ENCODE measurements at places on chromosomes 1 and 21.

- no peak for DNase-seq
Measured at GRCh38 chr1:24252185-24252780, 65.2 kb upstream of the IFNLR1 start.

DNA sequence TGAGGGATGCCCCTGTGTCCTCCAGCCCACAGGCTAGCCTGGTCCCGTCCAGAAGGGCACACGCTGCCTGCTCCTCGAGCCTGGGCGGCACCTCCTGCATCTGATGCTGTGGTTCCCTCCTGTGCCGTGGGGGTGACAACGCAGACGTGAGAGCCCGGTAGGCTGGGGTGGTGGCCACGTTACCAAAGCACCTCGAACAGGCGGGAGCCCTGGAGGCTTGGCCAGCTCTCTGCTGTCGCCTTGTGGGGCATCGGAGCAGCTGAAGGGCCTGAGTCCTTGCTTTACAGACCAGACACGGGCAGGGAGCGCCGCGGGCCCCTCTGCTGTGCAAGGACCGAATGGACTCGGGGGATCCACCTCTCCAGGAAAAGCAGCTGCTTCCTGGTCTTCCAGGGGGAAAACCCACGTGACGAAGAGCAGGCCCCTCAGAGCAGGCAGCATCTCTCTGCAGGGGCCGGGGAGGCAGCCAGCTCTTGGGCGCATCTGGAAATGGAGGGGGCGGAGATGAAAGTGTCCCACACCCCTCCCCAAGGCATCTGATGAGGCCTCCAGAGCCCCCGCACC, 133.3 kb downstream of the NPHP4 start:
- DNase-seq = no peak

GRCh38 chr1:203625628-203626019, 1.0 kb upstream of the ATP2B4 start:
- DNase-seq = no peak

- DNase-seq = peak; percentile 73
Measured at GRCh38 chr1:24964811-24965570, 34.9 kb upstream of the RUNX3 start.

DNA sequence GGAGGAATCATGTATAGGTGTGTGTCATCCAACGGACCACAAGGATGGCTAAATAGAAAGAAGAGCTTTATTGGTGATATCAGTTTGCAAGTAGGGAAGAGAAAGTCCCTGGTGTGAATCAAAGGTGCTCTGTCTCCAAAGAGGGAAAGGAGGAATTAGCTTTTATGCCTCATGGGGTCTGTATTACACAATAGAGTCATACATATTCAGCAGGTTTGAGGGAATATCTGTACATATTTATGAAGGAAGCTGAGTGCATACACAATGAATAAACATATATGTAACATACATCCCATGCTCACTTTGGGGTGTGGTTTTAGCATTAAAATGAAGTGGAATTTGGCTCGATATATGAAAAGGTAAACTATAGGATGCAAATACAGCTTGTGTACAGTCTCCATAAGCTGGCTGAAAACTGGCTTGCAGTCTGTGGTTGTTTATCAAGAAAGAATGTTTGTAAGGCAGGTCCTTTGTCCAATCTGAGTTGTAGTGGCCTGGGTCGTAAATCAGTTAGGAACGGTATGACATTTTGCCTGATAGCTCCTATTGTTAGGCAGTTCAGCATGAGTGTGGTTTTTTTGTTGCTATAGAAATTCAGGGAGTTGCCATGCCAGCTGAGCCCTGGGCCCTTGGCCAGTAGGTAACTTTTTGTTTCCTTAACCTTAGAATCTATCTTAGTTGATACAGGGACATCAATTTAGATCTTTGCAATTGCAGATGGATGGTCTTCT, 198.0 kb upstream of the ZP4 start:
- no peak for DNase-seq

DNA sequence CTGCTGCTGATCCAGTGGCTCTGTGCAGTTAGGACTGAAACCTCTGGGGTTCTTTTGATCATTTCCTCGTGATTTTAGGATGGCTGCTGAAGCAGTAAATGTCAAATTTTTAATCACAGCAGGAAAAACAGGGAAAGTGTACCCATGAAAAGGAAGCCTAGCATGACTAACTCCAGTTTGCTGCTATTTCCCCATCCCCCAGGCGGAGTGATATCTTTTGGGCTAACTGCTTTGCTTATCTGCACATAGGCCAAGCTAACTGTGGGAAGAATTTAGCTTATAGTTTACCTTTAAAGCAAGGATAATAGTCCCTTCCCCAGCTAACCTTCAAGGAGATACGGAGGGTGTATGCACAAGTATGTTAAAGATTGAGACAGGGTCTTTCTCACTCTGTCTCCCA, 149.8 kb upstream of the TNR start:
- no peak for DNase-seq

- no peak for DNase-seq
Measured at GRCh38 chr1:9875636-9876000, 34.5 kb downstream of the CTNNBIP1 start.

GRCh38 chr1:246460406-246460805, 46.7 kb downstream of the SMYD3 start:
- DNase-seq = no peak

DNA sequence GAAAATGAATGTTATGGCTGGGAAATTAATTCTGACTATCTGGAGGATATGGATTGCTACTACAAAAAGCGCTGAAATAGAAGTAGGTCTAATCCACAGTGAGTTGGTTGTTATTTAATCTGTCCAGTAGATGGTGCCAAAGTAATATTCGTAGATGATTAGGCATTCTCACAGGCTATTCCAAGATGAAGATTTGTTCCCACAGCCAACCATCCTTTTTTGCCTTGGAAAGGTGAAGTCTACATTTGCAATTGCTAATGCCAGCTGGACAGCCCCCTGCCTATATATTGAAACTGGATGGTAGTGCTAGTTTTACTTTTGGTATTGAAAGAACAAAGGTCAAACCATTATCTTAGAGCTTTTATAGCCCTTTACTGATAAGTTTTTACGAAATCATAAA, 43.8 kb downstream of the RBM11 start:
- no peak for DNase-seq

GRCh38 chr21:26097475-26097874, 73.1 kb downstream of the APP start:
- no peak for DNase-seq

- no peak for DNase-seq
Measured at GRCh38 chr1:229035054-229035747, 235.7 kb upstream of the RAB4A start.

- DNase-seq = no peak
Measured at GRCh38 chr1:116159177-116159576, 48.0 kb downstream of the MAB21L3 start.

DNA sequence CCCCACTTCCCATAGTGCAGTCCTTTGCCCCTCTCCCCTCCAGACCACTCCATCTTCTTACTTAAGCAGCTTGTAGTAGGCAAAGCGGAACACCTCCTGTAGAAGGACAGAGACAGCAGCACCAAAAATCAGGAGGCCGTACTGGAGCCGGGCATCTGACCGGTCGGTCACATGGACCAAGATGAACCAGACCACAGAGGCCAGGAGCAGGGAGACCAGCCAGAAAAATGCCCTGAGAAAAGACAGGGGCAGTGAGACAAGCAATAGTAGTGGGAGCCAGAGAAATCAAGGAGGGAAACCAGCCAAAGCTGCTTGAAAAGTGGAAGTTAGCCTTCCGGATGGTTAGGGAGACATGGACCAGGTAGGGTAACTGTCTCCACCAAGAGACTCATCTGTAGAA, 920 bp downstream of the APH1A start:
- no peak for DNase-seq

DNA sequence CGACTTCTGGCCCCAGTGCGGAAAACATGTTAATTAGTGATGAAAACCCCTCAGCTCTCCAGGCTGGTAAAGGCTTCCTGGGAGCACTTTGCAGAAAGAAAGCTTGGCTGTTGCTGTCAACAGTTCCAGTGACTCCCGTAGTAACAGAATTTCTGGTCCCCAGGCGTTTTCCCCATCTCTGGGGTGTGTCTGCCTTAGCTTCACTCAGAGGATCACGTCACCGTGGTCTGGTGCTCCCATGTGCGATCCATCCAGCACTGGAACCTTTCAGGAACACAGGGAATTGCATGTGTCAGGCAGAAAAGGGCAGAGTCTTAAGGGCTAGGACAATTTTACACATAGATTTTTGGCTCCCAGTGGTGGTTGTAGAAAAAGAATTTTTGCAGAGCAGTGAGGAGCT, 470.4 kb upstream of the USP24 start:
- DNase-seq = no peak

DNA sequence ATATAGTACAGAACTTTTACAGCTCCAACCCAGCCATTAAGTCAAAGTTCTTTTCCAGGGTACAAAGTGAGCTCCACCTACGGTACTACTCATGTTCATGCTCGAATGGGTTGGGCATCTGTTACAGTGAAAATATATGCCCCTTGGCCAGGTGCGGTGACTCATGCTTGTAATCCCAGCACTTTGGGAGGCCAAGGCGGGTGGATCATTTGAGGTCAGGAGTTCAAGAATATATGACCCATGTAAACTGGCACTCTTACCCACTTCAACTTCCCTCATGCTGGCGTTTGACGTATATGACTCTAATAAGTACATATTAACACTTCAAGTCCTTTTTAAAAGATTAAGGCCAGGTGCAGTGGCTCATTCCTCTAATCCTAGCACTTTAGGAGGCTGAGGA, 71.3 kb upstream of the PKN2 start:
- DNase-seq = no peak

GRCh38 chr1:34984793-34985608, at the start of gene TMEM35B:
TSS of gene TMEM35B (minus strand) at chr1:34985347. CDS start at chr1:34985305, 42 bp downstream.
- peak; percentile 58 for DNase-seq

DNA sequence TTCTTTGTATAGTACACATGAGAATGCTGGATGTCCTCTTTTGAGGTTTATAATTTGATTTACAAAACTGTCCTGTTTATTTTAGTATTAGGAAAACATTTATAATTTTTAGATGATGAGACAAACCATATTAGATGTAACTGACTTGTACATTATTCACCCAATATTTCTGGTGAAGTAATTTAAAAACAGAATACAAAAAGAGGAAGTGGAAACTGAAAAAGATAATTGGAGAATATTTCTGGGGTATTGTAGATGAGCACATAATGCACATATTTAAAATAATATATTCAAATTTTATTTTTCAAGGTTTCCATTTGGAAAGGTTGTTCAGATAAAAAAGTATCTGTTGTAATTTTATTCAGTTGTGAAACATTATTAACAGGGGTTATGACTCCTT, 40.7 kb downstream of the XPR1 start:
- DNase-seq = no peak

DNA sequence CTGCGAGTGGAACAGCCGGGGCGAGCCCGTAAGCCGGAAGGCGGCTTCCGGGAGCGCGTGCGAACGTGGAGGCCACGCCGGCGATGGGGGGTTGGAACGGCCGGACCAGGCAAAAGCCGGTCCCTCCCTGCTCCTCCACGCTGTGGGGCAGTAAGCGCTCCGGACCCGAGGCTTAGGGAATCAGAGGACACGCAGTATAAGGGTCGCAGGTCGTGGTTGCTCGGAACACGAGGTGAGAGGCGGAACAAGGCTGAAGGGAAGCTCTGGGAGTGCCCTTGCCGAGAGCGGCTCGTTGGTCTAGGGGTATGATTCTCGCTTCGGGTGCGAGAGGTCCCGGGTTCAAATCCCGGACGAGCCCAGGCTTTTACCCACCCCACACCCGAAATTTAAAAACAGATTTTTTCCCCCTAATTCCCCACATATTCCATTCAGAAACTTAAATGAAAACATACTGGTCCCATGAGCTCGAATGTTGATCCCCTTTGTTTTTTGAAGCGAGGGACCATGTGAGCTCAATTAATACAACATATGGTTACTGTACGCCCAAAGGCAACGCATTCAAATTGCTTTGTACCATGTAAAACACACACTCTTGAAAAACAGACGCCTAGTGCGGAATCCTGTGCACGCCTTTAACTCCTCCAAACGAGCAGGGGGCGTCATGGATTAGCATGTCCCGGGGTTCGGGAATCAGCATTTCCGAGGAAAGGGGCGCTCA, 7.2 kb upstream of the MPZL1 start:
- peak; percentile 89 for DNase-seq

DNA sequence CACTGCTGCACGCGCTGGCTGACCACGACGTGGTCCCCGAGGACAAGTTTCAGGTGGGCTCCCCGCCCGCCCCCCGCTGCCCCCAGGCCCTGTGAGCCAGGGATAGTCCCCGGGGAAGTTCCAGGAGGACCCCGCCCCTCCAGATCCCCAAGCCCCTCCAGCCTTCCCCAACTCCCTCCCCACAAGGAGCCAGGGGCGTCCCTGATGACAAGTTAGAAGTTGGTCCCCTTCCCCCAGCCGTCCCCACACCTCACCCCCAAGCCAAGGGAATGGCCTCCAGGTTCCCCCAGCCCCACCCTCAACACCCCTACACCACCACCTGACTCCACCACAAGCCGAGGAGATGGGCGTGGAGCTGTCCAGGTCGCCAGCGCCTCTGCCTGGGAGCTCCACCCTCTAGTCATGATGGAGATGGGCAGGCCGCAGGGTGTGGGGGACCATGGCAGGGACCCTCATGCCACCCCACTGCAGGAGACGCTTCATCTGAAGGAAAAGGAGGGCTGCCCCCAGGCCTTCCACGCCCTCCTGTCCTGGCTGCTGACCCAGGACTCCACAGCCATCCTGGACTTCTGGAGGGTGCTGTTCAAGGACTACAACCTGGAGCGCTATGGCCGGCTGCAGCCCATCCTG, 525 bp downstream of the AIRE start:
- DNase-seq = no peak

DNA sequence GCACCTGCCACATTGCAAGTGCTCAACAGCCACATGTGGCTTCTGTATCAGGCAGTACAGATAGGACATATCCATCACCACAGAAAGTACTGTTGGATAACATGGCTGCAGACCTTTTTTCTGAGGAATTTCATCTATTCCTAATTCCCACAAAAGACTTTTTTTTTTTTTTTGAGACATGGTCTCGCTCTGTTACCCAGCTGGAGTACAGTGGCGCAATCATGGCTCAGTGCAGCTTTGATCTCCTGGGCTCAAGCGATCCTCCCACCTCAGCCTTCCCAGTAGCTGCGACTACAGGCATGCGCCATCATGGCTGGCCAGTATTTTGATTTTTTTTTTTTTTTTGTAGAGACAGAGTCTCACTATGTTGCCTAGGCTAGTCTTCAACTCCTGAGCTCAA, 33.3 kb downstream of the YARS1 start:
- DNase-seq = no peak

- no peak for DNase-seq
Measured at GRCh38 chr1:110319332-110320167, 19.6 kb upstream of the RBM15 start.

GRCh38 chr1:161172776-161173376, 4.4 kb downstream of the B4GALT3 start:
- no peak for DNase-seq

GRCh38 chr1:115496904-115497527, 144.8 kb upstream of the VANGL1 start:
- no peak for DNase-seq

DNA sequence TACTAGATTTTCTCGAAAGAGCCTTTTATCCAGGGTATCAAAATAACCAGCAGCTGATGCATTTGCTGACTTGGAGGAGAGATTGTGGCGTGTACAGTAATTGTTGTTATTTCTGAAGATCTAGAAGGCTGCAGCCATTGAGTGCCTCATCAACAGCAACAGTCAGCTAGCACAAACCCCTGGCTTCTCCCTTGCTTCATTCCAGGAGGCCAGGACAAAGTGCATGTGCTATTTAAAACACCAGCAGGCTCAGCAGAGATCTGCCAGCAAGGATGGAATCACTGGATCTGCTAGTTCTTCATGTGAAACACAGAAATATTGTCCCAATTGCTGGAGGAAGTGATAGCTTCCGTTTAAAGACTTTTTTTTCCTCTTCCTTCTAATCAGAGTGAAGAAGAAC, 2.8 kb upstream of the NGF start:
- no peak for DNase-seq
